Fibroblast of skin of back (primary cell): ENCODE measurements at places on chromosomes 3 and 15.
A peak's percentile ranks its signal among the peaks of the same experiment; 100 is the strongest.

GRCh38 chr3:24191801-24192403 is 246.8 kb downstream of the NR1D2 start:
- DNase-seq: no peak

DNA sequence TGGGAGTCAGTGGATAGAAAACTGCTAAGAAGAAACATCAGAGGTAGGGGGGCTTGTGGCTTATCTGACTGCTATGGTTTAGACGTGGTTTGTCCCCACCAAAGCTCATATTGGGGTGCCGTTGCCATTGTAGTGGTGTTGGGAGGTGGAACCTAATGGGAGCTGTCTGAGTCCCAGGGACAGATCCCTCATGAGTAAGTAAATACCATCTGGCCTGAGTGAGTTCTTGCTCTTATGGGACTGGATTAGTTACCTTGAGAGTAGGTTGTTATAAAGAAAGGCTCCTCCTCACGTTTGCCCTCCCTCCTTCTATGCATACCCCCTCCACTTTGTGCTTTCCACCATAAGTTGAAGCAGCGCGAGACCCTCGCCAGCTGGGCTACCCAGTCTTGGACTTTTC is 53.4 kb upstream of the VILL start:
- DNase-seq: no peak

DNA sequence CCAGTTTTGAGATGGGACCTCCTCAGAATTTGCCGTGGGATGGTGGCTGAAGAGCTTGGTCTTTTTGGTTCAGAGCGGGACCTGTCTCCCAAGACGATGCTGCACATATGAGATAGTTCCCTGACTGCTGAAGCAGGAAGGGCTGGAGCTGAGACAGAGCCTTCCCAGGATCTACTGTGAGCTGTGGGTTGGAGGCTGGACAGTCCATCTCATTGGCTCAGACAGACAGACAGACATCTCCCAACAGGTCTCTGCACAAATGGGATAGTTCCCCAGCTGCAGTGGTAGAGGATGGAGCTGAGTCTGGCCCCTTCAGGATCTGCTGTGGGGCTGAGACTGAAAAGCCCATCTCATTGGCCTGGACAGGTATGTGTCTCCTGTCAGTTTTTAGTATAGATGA is 1145.6 kb upstream of the CADM2 start:
- DNase-seq: no peak

GRCh38 chr15:73680549-73680948 is 3.6 kb upstream of the CD276 start:
- no peak for DNase-seq

DNA sequence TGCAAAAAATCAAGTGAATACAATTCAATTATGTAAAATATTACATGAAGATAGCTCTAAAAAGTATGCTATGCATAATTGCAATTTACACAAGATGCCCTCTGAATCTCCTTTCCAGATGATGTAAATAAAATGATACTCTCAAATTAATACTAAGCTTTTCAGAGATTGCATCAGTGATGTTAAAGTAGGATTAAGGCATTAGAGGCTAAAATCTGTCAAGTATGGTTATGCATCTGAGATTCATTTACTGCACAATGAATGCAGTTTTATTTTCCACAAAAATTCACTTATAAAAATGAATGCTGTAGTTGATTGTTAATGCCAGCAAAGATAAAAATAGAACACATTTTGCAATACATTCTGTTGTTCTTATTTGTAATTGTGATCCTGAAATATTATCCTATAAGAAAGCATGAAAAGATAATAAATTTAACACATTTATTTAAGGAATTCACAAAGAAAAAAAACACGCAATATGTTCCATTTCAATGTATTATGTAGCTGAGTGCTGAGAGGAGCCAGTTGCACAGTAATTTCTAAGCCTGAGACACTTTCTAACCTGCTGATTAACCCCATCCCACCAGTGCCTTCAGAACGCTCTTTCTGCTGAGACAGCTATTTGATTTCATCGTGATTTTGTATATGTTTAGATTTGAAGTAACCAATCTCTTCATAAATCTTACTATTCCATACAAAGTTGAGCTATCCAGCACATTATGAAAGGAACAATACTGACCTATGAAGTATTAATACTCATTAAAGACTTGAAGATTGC is 224.4 kb downstream of the CADM2 start:
- no peak for DNase-seq

- DNase-seq: peak; percentile 21
Observed at GRCh38 chr3:156181509-156181908, 61.1 kb downstream of the KCNAB1 start.
